Left hindlimb (tissue), 1 donor: ENCODE measurements at places on chromosomes 5 and 9.

- no peak for DNase-seq
These were observed 538.6 kb downstream of the CDH12 start for GRCh38 chr5:22314548-22314947.

- DNase-seq = no peak
These were observed 4.5 kb upstream of the PALM2AKAP2 start for GRCh38 chr9:109775516-109775915.

GRCh38 chr9:135295551-135296300 lies 183.9 kb upstream of the PPP1R26 start:
- no peak for DNase-seq

GRCh38 chr9:110047232-110047954 lies 160.6 kb downstream of the C9orf152 start:
- no peak for DNase-seq

GRCh38 chr5:78568676-78569075 lies 79.9 kb downstream of the LHFPL2 start:
- DNase-seq = no peak

- DNase-seq = peak; percentile 94
These were observed 72.7 kb upstream of the ORM1 start for GRCh38 chr9:114250235-114250568.

DNA sequence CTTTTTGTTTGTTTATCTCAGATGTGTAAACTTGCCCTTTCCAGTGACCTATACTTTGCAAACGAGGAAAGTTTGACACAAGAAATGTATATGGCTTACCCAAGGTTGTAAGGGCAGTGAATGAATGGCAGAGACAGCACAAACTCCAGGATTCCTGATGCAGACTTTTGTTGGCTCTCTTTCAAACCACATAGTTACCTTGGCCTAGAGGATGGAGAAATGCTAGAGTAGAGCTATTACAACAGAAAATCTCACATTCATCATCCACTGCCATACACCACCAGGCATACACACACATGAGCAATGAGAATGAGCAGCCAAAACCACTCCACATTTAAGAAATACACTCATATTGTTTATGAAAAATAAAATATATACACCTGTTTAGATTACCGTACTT lies 387.0 kb downstream of the TLR4 start:
- no peak for DNase-seq

DNA sequence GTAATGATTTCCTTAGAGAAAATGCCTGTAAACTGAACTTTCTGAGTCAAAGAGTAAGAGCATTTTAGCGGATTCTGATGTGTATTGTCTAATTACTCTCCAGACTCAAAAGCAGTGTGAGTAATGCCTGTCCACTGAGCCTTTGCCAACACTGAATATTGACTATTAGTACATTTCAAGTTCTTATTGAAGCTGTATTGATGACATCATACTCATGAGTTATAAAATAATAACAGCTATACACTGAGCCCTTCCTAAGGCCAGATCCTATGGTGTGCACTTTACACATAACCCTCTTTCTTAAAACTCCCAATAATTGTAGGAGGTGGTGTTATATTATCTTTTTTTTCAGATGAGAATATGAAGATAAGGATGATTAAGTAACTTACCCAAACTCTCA lies 152.8 kb upstream of the TRPC7 start:
- no peak for DNase-seq

DNA sequence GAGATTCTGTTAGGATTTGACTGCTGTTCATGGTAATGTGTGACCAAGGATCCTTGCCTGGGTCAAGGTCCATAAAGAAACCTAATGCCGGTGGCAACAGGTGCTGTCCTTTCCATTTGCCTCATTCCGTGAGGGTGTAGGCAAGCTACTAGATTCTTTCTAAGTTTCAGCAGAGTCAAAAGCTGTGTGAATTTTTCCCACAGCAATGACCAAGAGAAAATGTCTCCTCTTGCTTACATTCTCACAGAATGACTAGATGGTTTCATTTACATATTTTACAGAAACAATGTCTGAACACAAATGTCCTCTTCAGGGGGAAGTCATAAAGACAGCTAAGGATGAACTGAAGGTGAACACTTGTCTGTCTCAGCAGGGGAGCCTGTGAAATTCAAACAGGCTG lies 75.3 kb upstream of the SV2C start:
- DNase-seq = no peak

DNA sequence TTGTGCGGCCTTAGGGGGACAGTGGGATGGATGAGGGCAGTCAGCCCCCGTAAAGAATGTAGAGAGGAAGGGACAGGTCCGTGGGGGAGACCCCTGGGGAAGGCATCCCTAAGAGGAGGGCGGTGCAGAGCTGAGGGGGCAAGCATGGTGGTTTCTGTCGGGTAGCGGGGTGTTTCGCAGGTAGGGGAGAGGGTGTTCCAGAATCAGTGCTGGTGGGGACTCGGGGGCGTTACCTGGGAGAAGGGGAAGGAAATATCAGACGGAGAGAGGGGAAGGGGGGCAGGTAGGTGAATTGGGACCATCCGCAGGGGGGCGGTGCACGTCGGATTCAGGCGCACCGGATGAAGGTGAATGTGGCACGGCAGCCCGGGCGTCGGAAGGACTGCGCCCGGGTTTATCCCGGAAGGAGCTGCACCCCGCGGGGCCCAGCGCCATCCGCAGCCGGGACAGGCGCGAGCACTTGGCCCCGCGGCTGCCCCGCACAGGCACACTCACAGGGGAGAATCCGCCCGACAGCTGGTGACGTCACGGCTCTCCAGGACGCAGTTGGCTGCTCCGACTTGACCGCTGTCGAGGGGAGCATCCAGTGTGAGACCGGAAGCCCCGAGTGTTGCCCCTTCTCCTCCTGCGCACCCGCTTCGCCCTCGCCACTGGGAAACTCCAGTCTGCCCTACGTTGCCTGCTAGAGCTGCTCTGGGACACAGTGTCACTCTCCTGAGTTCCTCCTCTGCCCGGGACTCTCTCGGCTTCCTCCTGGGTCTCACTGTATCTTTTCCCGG lies 1.3 kb downstream of the CD72 start:
- peak; percentile 64 for DNase-seq

- no peak for DNase-seq
These were observed 18.1 kb upstream of the ZFR start for GRCh38 chr5:32462618-32463017.

DNA sequence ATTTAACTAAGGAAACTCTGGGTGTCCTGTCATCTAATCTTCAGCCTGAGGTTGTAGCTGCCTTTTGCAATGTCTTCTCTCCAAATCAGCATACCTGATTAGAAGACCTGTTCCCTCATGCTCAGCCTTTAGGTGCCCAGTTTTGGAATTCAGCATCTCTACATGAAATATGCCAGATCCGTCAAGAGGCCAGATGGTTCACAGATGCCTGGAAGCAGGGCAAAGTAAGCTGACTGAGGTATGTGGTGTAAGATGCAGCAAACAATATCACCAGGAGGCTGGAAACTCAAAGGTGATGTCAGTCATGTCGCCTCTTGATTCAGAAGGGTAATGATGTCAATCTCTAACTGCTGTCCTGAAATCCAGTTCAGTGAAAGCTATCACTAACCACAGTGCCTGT lies 324.4 kb downstream of the PRELID2 start:
- DNase-seq = no peak

DNA sequence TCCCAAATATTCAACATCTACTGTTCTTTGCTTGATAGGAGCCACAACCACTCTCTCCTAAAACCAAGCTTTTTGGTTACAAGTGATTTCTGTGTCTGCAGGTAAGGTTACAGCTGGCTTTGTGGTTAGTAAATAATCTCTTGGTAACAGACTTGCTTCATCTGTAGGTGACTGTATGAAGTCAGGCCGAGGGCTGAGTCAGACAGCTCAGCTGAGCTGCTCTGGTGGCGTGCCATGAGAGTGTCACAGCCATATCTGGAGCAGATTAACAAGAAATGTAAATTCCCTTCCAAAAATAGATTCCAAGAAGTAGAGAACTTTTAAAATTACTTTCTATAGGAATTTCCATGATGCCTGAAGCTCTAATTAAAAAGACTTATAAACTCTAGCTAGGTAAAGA lies 23.7 kb upstream of the TAS2R1 start:
- DNase-seq = peak; percentile 60

DNA sequence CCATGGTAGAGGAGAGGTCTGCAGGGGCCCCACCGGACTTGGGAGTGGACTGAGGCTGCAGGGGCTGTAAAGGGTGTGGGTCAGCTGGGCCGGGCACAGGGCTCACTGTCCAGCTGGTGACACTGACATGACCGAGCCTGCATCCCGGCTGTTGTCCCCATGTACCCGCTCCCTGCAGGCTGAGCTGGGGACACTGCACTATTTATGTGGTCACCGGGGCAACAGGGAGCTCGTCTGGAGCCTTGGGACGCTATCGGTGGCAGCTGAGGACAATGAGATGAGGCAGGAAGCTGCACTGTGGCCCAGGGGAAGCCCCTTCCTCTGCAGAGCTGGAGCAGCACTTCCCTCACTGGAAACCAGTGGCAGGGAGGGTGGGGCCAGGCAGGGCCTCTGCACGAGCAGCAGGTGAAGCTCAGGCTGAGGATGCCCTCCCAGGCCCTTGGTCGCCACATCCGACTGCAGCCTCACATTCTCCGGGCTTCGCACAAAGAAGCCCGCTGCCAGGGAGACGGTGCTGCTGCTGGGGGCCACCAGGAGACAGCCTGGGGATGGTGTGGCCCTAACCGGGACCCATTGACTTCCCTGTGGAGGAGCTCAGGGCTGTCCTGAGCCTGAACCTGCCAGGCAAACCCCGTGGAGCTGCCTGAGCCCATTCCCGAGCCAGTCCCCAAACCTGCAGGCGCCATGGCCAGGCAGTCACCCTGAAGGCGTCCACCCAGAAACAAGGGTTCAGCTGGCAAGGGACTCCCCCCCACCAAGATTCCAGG lies 26.4 kb downstream of the ZDHHC11B start:
- peak; percentile 70 for DNase-seq

GRCh38 chr5:125197321-125197720 lies 450.9 kb upstream of the ZNF608 start:
- no peak for DNase-seq

DNA sequence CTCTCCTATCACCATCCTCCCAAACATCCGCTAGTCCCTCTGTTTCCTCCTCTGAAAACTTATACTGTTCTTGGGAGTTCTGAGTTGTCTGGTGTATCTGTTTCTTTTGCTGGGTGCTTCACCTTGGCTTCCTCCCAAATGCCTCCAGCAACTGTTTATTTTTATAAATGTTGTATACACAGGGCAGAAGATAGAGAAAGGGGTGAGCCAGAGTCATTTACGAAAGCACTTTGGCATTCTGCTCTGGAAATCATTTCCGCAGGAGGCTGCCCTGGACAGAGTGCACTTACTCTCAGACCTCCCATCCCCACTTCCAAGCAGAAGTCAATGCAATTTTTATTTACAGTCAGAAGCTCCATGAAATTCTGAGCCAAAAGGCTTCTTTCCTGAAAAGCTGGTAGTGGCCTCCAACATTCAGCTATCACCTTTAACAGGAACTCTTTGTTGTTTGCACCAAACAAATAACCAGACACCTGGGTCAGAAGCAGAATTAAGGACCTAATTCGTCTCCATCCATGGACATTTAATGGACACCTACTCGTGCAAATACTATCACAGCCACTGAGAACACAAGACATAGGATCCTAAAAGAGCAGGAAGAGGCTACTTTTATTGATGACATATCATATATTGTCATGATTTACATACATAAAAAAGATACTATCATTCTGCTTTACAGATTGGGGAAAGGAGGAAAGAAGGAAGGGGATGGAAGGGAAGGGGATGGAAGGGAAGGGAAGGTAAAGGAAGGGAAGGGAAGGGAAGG lies 229.5 kb upstream of the PAPPA start:
- DNase-seq = no peak

DNA sequence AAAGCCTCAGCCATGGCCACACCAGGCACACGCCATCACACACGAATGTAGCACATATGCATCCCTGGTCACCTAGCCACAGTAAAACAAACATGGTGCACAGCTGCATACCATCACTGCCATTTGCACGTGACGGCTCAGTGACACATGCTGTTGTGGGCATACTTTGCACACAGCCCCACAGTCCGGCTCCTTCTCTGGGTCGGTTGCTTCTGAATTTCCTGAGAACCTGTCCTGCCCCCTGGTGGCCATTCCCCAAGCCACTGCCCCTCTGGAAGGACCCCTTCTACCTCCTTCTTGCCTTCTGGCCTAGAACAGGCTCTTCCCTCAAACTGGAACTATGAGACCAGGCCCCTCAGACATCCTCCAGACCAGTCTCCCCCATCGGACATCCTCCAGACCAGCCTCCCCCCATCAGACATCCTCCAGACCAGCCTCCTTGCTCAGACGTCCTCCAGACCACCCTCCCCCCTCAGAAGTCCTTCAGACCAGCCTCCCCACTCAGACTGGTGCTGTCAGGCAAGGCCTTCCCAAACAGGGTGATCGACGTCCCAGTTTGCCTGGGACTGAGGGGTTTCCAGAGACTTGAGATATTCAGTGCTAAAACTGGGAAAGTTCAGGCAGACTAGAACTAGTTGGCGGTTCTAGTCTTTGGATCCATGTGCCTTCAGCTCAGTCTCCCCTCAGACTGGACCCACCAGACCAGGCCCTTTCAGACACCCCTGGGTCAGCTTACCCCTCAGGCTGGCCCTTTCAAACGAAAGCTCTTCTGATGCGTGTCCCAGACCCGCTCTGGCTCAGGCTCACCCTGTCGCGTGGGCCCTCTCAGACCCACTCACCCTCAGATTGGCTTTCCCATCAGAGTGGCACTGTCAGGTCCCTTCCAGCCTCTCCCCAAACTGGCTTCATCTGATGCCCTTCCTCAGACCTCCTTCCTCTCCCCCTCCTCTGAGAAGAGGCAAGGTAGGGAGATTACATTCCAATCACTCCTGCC lies 24.3 kb upstream of the ENHO start:
- DNase-seq = peak; percentile 69

DNA sequence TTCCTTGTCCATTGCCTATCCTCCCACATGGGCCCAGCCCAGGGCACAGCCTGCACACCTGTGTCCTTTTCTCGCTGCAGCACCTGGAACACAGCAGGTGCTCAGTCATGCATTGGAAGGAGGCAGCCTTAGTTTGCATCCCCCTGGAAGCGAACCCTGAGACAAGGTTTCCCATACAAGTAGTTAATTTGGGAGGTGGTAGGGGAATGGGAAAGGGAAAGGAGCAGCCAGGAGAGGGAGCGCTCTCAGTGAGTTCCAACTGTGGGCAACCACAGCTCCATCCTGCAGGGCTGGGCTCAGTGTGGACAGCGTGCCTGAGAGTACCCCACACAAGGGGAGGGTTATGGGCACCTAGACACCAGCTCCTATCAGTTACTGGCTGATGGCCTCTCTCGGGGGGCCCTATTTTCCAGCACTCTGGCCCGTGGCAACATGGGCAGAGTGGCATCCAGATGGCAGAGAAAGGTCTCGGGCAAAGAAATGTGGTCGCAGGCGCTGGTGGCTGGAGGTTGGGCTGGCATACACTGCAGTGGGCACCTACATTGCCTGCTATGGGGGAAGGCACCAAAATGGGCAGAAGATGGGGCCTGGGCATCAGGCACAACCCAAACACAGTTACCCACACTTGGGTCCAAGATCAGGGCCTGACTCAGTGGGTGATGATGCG lies 50.1 kb downstream of the TSPAN17 start:
- no peak for DNase-seq

GRCh38 chr5:13708906-13709305 lies 235.6 kb downstream of the DNAH5 start:
- no peak for DNase-seq
